ENCODE measurements at places on chromosomes 12 and 14. TPM values are rescaled to one million over a fixed set of nuclear protein-coding genes. Genes with fewer than 3 reads are reported as not detected.

Gene GPR162
- 9.4 TPM for total RNA-seq

Gene FIGNL2
- total RNA-seq: 0.61 TPM

Gene SLC41A2
- 12.0 TPM for total RNA-seq

Gene TMEM63C
- 0.32 TPM for total RNA-seq

Gene TSPAN11
- not detected for total RNA-seq

Gene C14orf180
- not detected for total RNA-seq
